ENCODE measurements at places on chromosomes 7 and 10.

DNA sequence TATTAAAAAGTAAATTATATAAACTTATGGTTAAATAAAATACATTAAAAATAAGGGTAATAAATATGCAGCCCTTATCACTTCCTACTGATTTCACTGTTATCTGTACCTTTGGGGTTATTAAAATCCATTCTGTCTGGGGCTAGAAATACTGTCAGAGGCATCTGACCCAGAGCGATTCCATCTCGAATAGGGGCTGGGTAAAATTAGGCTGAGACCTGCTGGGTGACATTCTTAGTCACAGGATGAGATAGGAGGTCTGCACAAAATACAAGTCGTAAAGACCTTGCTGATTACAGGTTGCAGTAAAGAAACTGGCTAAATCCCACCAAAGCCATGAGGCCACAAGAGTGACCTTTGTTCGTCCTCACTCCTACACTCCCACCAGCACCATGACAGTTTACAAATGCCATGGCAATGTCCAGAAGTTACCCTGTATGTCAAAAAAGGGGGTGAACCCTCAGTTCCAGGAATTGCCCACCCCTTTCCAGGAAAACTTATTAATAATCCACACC, 77.6 kb downstream of the COBL start:
- DNase-seq, result no peak

- DNase-seq, result no peak
Observed at GRCh38 chr10:79084972-79085597, 16.3 kb downstream of the ZMIZ1 start.

GRCh38 chr7:87364246-87364645, 18.8 kb downstream of the CROT start:
- no peak for DNase-seq

DNA sequence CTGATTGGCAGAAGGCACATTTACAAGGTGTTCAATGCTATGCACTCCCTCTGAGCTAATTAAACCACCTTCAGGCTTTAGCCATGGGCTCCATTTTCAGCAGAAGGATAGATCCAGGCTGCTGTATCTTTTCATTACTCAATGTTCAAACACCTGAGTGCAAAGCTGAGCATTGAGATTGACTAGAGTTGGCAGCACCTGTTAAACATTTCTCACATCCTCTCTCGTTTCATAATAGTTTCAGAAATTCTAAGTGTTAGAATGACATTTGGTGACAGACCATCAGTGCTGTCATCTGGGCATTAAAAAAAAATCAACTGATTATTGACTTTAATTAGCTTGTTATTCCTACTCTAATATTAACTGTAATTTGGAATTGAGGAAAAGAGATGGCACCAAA, 187.1 kb upstream of the SEMA3E start:
- DNase-seq, result no peak

DNA sequence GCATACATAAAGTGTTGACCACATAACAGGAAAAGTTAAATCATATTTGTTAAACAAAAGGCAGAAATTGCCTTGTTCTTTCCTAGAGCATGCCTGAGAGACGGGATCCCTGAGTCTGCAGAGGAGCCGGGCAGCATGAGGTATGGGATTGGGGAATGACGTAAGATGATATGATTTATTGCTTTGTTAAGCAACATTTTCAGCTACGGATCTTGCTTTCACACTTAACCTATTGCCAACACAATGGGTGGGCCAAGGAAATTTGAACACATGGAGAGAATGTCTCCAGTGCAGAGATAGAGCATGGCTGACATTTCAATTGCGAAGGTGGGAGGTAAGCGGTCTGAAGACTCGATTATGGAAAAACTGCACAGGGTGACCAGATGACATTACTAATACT, 76.7 kb downstream of the EMX2 start:
- DNase-seq, result no peak

DNA sequence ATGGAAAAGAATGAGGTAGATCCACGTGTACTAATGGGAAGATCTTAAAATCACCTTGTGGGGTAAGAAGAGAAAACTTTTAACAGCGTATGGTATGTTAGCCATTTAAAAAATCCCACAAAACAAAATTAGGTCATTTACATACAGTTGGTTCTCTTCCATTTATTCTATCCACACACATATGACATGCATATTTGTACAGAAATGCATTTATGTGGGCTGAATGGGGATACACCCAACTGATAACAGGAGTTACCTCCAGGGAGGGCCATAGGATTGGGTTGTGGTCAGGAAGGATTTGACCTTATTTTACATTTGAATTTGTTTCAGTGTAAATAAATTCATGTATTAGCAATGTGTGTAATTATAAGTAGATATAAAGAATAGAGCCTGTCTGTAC, 71.5 kb downstream of the MCMBP start:
- DNase-seq, result no peak

DNA sequence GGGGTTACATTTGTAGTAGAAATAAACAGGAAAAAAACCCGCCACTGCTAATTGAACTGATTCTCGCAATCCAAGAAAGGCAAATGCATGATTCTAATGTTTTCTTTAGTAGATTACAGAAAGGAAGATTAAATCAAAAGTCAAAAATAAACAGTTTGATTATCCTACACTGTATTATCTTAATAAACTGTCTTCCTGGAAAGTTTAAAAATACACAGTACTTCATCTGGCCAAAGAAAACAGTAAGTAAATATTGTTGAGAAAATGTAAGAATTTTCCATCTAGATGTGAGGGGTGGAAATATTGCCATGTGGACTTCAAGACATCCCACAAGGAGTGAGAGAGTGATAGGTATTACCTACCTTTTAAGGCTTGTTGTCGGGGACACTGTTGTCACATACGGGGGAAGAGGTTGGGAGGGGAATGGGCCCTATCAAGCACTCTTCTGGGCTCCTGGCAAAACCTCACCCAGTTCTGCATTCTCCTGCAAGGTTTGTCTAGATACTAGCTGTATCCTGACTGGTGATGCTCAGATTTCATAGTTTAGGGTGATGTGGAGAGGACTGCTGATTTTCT, 17.8 kb downstream of the GRK5 start:
- DNase-seq, result no peak

DNA sequence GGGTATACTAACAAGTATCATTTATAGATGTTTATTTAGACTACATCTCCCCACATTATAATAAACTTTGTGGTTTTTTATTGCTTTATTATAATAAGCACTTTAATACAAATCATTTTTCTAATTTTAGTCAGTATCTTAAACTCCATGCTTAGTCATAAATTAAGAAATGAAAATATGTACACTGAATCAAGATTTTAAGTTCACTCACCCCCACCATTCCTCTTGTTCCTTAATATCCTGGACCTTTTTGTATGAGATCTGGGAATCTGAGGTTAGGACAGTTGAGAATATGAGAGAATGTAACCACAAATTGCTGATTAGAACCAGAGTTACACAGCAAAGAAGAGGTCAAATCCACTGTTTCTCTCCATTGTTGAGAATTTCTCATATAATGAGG, 93.6 kb upstream of the WNT16 start:
- DNase-seq, result no peak

GRCh38 chr7:157713591-157713990, 376.8 kb downstream of the DNAJB6 start:
- DNase-seq, result no peak

- no peak for DNase-seq
Observed at GRCh38 chr10:84341983-84342382, 13.6 kb downstream of the CCSER2 start.

DNA sequence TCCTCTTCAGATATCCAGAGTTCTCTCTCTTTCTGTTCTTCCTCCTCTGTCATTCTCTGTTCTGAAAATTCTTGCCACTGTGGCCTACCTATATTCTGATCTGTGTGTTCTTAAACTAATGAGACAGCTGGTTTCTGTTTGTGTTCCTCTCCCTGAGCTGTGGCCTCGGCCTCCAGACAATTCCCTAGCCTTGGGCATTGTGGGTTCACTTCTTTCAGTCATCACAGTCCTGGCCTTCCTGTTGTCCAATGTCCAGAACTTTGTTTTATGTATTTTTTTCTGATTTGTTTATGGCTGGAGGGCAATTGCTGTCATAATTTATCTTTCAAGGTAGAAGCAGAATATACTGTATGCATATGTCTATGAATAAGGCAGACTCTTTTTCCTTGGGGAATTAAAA, 173.2 kb upstream of the MTPN start:
- DNase-seq, result no peak

DNA sequence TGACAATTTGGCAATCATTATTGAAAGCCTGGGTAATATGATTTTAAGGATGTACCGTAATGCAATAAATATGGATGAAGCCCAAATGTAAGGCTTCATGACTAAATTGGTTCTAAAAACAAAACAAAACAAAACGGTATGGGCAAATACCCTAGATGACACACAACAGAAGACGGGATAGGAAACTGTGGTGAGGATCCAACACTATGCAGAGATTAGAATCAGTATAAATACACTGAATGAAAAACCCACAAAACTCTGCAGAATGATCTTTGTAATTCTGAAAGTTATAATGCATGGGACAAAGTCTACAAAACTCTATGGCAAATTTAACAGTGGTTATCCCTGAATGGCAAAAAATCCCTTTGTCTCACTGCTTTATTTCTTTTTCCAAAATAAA, 57.6 kb downstream of the MALSU1 start:
- no peak for DNase-seq

DNA sequence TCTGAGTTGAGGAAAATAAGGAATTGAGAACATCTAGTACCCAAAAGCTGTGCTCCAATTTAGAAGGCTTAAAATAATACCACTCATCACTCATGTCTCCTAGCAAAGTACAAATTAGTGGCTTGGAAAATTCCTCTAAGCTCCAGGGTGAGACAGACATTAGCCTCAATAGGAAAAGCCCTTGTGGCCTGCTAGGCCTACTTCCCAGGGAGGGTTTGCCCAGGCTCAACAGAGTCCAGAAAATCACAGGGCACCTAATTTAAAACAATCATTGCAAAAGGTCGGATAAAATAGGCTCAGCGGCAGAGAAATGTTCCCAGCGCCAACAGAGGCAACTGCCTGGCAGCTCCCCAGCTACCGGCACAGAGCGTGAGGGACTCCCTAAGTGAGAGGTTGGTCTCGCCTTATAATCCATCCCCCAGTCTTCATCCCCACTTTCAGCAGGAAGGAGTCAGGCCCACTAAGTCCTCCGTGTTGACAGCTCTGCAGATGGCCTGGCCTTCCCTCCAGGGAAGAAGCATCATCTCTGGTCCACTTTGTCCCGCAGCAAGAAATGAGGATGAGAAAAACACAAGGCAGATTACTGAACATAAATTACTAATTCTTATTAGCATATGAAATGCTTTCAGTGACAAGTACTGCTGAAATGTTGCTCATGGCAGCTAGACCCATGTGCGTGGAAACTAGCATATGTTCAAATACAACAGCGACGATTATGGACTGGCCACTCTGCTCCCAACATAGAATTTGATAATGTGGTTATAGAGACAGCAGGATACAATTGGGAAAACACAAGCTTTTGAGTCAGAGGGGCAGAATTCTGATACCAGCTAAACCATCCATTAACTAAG, 1177.7 kb upstream of the AUTS2 start:
- no peak for DNase-seq

GRCh38 chr10:84428711-84429110, 100.3 kb downstream of the CCSER2 start:
- DNase-seq, result no peak

- DNase-seq, result no peak
Observed at GRCh38 chr7:36406156-36406555, 16.5 kb downstream of the ANLN start.

- no peak for DNase-seq
Observed at GRCh38 chr10:95755511-95756004, 405 bp upstream of the ENTPD1 start.

GRCh38 chr10:118041316-118041715, 5.4 kb downstream of the RAB11FIP2 start:
- no peak for DNase-seq

GRCh38 chr10:43688348-43688892, 39.7 kb upstream of the ZNF32 start:
- DNase-seq, result no peak

GRCh38 chr7:7671361-7671760, 30.8 kb downstream of the UMAD1 start:
- no peak for DNase-seq

- DNase-seq, result no peak
Observed at GRCh38 chr10:11682267-11682683, 59.9 kb upstream of the ECHDC3 start.

GRCh38 chr10:93745408-93746065, 12.2 kb upstream of the LGI1 start:
- no peak for DNase-seq

All from activated T-helper 1 cell treated with Interleukin-2 at 50 U/mL for 16 hours (primary cell).